Body of pancreas (tissue), 4 donors: ENCODE measurements at places on chromosomes 2 and 18.

- H3K27ac ChIP-seq, result no peak overlapping the region
- DNase-seq, result no peak
- H3K36me3 ChIP-seq, result no peaks in the 10 kb centered on the region
- H3K27me3 ChIP-seq, result no peaks in the 10 kb centered on the region
These were observed 317.6 kb downstream of the GALR1 start for GRCh38 chr18:77567205-77567604.

- H3K4me1 ChIP-seq, result no peaks in the 10 kb centered on the region
- H3K4me3 ChIP-seq, result no peak overlapping the region
- no peak for DNase-seq
- H3K27me3 ChIP-seq, result no peaks in the 10 kb centered on the region
These were observed 467.8 kb downstream of the ZEB2 start for GRCh38 chr2:144052083-144052482.

GRCh38 chr2:105617631-105618350 is 126.9 kb upstream of the NCK2 start:
- H3K4me3 ChIP-seq, result no peak overlapping the region
- no peak overlapping the region for H3K27ac ChIP-seq

DNA sequence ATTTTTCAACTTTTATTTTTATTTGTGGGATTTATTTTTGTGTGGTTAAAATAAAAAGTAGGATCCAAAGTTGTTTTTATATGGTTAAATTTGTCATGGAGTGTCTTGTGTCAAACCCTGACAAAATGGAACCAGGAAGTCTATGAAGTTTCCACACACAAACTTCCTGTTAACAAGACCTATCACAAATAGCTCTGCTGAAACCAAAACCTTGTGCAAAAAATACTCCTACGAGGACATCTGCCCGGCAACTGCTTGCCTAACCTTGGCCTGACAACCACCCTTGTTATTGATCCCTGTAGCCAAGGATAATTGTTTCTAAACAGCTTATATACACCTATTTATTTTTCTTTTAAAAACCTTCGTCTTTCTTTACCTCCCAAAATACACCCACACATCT is 389.6 kb downstream of the TRIB2 start:
- H3K36me3 ChIP-seq, result no peaks in the 10 kb centered on the region
- no peaks in the 10 kb centered on the region for H3K4me1 ChIP-seq
- no peak for DNase-seq
- H3K27me3 ChIP-seq, result no peaks in the 10 kb centered on the region

DNA sequence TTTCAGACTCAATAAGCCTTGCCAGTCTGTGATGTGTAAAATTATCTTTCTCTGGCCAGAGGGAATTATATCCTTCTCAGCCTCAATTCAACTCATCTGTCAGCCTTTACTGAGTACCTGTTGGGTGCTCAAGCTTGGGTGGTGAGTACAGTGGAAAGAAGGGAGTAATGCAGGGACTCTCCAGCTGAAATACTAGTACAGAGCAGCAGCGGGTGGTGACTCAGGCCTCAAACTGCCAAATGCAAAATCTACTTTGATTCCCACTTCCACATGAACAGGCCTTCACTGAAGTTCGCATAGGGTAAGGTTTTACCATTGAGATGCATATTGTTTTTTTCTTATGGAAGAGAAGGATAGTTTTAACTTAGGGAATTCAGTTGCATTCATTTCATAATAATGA is 326.8 kb downstream of the LRRTM1 start:
- H3K27ac ChIP-seq, result no peak overlapping the region
- no peaks in the 10 kb centered on the region for H3K4me1 ChIP-seq
- H3K4me3 ChIP-seq, result no peak overlapping the region
- H3K36me3 ChIP-seq, result no peaks in the 10 kb centered on the region

- no peak overlapping the region for H3K4me3 ChIP-seq
- H3K4me1 ChIP-seq, result peaks cover 10% of the 10 kb centered on the region
- no peak overlapping the region for H3K27ac ChIP-seq
- no peaks in the 10 kb centered on the region for H3K36me3 ChIP-seq
- H3K27me3 ChIP-seq, result no peaks in the 10 kb centered on the region
- DNase-seq, result no peak
These were observed 540.1 kb upstream of the ID2 start for GRCh38 chr2:8141780-8142179.

- H3K36me3 ChIP-seq, result no peaks in the 10 kb centered on the region
- no peak overlapping the region for H3K4me3 ChIP-seq
- no peak overlapping the region for H3K27ac ChIP-seq
- no peaks in the 10 kb centered on the region for H3K27me3 ChIP-seq
- H3K4me1 ChIP-seq, result no peaks in the 10 kb centered on the region
These were observed 1337.6 kb upstream of the SLC39A10 start for GRCh38 chr2:194319222-194319992.

GRCh38 chr18:25399554-25399953 is 47.6 kb upstream of the ZNF521 start:
- H3K4me3 ChIP-seq, result no peak overlapping the region
- H3K36me3 ChIP-seq, result no peaks in the 10 kb centered on the region
- no peaks in the 10 kb centered on the region for H3K27me3 ChIP-seq
- no peak for DNase-seq
- no peaks in the 10 kb centered on the region for H3K4me1 ChIP-seq

DNA sequence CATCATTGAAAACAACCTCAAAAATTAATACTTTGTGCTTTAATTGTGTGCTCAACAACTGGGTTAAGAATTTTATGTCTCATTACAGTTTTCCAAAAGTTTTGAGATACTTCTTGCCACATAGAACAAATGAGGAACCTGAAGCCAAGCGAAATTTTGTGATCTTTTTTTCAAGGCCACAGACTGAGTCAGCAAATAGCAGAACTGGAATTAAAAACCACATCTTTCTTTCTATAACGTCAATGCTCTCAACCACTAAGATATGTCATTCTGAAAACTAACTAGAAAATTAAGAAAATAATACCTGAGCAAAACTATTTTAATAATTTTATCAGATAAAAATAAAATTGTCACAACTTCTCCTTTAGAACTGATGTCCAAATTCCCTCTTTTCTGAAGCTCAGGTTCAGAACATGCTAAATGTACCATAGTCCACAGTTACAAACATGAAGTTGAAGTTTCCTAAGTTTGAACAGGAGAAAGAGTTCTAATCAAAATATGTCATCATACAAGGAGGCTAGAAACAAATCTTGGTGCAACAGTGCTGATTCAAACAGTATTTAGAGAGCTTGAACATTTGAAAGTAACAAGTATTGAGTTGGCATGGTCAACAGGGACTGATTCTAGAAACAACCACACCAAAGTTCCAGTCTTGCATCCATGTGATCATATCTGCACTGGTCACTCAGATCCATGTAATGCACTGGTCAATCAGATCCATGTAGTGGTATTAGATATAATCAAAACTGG is 27.6 kb upstream of the CALCRL start:
- H3K36me3 ChIP-seq, result no peaks in the 10 kb centered on the region
- DNase-seq, result no peak
- no peaks in the 10 kb centered on the region for H3K4me1 ChIP-seq
- no peaks in the 10 kb centered on the region for H3K27me3 ChIP-seq
- H3K4me3 ChIP-seq, result no peak overlapping the region
- no peak overlapping the region for H3K27ac ChIP-seq

GRCh38 chr2:128315122-128315828 is 3.4 kb downstream of the HS6ST1 start:
- no peaks in the 10 kb centered on the region for H3K27me3 ChIP-seq
- no peaks in the 10 kb centered on the region for H3K36me3 ChIP-seq
- H3K27ac ChIP-seq, result no peak overlapping the region
- no peak overlapping the region for H3K4me3 ChIP-seq
- peak; percentile 29 for DNase-seq
- H3K4me1 ChIP-seq, result peaks cover 76% of the 10 kb centered on the region

DNA sequence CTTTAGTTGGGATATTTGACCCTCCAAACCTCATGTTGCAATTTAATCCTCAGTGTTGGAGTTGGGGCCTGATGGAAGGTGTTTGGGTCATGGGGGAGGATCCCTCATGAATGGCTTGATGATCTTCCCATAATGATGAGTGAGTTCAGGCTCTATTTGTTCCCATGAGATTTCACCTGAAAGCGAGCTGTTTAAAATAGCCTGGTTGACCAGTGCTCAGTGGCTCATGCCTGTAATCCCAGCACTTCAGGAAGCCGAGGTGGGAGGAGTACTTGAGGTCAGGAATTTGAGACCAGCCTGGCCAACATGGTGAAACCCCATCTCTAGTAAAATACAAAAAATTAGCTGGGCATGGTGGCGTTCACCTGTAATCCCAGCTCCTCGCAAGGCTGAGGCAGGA is 14.9 kb upstream of the PSME4 start:
- no peaks in the 10 kb centered on the region for H3K27me3 ChIP-seq
- no peak overlapping the region for H3K4me3 ChIP-seq
- peaks cover 28% of the 10 kb centered on the region for H3K4me1 ChIP-seq
- H3K27ac ChIP-seq, result no peak overlapping the region

GRCh38 chr2:175097297-175097696 is 70.7 kb downstream of the ATF2 start:
- H3K4me3 ChIP-seq, result no peak overlapping the region
- no peaks in the 10 kb centered on the region for H3K4me1 ChIP-seq
- no peak overlapping the region for H3K27ac ChIP-seq
- H3K27me3 ChIP-seq, result no peaks in the 10 kb centered on the region
- no peak for DNase-seq

DNA sequence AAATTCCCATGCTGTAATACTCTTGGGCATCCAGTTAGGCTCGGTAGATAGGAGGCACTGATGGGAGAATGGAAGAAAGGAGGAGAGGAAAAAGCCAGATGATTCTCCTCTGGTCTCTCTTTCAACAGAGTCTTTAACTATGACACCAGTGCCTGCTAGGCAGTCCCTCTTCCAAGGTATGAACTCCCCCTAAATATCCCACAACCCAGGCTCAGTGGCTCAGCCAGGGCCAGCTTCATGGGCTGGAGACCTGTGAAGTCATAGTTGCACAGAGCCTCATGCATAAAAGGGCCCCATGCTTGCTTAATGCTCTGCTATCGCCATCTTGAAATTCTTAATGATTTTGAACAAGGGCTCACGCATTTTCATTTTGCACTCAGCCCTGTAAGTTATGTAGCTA is 869.2 kb upstream of the GCFC2 start:
- no peak overlapping the region for H3K4me3 ChIP-seq
- no peaks in the 10 kb centered on the region for H3K4me1 ChIP-seq
- H3K27ac ChIP-seq, result no peak overlapping the region
- H3K27me3 ChIP-seq, result no peaks in the 10 kb centered on the region

GRCh38 chr2:117686699-117687098 is 127.8 kb upstream of the DDX18 start:
- no peaks in the 10 kb centered on the region for H3K36me3 ChIP-seq
- no peaks in the 10 kb centered on the region for H3K27me3 ChIP-seq
- H3K27ac ChIP-seq, result no peak overlapping the region
- H3K4me3 ChIP-seq, result no peak overlapping the region

DNA sequence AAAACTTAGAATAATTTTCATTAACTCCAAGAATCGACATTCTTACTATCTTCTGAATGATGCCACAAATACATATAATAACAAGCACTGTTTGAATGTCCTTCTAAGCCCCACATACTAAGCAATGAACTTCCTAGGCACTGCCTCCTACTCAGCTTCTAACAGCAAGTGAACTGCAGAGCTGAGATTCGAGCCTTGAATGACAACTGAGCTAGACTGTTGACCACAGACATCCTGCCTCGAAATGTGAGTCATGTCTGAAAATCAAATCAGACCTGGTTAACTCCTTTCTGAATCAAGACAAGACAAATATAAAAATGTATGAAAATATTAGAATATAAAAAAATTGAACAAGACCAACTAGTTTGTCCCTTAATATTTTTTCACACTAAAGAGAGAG is 108.1 kb downstream of the MYT1L start:
- H3K36me3 ChIP-seq, result no peaks in the 10 kb centered on the region
- H3K4me3 ChIP-seq, result no peak overlapping the region
- no peaks in the 10 kb centered on the region for H3K4me1 ChIP-seq
- no peak overlapping the region for H3K27ac ChIP-seq
- no peaks in the 10 kb centered on the region for H3K27me3 ChIP-seq

DNA sequence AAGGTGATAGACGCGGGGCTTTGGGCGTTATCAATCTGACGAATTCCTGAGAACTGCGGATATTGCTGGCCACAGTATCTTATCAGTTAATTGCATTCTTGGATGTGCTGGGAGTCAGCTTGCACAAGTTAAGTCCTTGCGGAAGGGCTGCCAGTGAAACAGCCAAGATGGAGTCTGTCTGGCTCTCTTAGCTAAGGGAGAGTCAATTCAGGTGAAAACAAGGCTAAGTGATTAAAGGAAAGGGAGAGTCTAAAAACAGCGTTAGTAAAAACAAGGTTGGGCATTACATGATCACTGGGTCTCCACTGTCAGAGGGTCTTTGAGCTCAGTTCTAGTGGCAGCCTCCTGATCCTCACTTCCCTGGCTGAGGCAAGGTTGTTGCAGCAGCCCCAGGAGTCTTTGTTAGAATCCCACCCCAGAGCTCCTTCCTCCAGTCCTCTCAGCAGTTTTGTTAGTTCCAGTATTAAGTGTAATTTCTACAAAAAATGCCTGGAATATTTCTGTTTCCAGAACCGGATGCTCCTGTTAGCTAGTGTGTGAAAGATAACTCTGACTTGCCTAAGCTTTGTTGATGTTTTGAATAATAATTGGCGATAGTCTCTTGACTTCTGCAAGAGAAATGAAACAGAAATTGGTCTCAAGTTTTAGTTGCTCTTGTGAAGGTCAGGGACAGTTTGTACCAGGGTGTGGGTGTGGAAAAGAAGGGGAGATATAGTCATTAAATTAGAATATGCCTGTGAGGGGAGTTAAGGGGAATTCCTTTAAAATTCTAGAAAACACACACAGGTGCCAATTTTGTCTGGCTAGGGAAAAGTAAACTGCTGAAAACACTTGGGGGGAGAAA is 10.6 kb downstream of the CFLAR start:
- H3K27ac ChIP-seq, result peak overlapping the region; percentile 100
- H3K27me3 ChIP-seq, result no peaks in the 10 kb centered on the region
- no peak overlapping the region for H3K4me3 ChIP-seq
- no peak for DNase-seq
- H3K36me3 ChIP-seq, result no peaks in the 10 kb centered on the region

DNA sequence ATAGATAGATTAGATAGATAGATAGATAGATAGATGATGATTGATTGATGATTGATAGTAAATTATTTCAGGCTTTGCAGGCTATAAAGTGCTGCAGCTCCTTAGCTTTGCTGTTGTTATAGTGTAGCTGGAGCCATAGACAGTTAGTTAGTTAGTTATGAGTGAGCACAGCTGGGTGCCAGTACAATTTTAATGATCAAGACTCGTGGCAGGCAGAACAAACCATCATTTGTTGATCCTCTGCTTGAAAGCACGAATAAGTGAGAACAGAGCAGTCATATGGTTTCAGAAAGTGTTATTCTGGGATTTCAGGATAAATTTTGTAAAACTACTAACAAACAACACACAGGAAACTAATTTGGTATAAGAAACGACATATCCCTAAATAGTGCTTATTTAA is 53.9 kb downstream of the THOC1 start:
- H3K36me3 ChIP-seq, result peaks cover 28% of the 10 kb centered on the region
- H3K4me1 ChIP-seq, result no peaks in the 10 kb centered on the region
- H3K4me3 ChIP-seq, result no peak overlapping the region
- no peak overlapping the region for H3K27ac ChIP-seq

DNA sequence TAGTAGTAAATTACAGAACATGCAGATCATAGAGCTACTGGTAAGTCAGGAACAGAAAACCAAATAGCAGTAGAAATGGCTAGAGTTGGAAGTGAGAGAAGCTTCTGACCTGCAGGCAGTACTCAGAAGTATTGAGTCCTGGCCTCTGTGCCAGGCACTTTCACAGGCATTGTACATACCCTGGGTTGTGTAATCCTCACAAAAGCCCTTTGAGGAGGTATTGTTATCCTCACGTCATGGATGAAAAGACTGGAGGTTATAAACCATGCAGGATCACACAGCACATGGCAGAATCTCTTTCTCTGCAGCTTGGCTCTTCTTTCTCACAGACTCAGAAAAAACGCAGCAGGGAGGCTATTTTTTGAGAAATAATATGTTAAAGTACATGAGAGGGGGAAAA is 789.3 kb upstream of the FAM98A start:
- peaks cover 7% of the 10 kb centered on the region for H3K4me1 ChIP-seq
- no peaks in the 10 kb centered on the region for H3K36me3 ChIP-seq
- no peaks in the 10 kb centered on the region for H3K27me3 ChIP-seq
